Small intestine (tissue), 16 donors: ENCODE measurements at places on chromosomes 16 and 17. TPM values are rescaled to one million over a fixed set of nuclear protein-coding genes. Genes with fewer than 3 reads are reported as not detected.

DNA sequence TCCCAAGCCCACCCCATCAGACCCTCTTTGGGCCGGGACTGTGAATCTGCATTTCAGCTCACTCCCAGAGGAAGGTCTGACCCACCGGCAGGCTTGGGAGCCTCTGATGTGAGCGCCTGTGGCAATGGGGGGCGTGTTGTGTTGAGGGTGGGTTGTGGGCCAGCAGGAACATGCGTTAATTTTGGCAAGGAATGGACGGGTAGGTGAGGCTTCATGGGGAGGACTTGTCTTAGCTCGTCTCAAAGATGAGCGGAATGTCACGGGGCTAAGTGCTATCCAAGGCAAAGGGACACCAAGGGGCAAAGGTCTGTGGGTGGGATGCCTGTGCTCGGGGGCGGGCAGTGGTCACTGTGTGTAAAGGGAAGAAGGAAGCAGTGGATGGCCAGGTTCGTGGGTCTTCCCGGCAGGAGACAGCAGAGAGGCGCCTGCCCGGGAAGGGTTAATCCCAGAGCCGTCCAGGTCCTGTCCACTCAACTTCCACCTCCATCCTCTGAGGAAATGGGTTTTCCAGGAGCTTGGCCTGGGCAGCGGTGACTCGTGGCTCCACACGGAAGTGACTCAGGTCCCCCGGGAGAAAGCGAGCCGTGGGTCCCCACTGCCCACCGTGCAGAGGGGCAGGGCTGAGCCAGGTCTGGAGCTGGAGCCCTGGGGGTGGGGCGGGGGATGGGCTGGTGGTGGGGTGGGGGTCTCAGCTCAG lies 17.4 kb downstream of the ADGRG1 start:
- H3K27ac ChIP-seq = peak overlapping the region; percentile 11
- no peak for DNase-seq
- no peaks in the 10 kb centered on the region for H3K27me3 ChIP-seq
- no peaks in the 10 kb centered on the region for H3K4me1 ChIP-seq
- no peak overlapping the region for H3K4me3 ChIP-seq

DNA sequence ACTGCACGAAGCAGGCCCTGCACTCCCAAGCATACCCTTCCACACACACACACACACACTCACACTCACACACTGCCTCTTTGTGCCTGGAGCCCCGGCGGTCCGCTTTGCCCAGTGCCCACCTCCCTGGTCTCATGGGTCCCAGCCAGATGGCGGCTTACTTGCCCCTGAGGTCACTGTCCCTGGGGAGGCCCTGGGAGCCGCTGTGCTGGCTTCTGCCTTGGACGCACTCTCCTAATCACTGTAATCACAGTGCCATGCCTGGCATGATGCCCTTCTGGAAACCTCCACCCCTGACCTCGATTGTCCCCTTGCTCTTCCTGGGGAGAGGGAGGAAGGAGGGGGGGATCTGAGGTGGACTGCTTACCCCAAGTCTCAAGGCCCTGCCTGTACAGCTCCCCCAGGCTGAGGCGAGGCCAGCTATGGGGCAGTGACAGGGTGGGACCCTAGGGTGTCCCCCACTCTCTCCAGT lies 36.0 kb downstream of the ARHGAP23 start:
- peak overlapping the region; percentile 80 for H3K27ac ChIP-seq
- no peak overlapping the region for H3K4me3 ChIP-seq
- DNase-seq = no peak
- H3K36me3 ChIP-seq = no peaks in the 10 kb centered on the region

DNA sequence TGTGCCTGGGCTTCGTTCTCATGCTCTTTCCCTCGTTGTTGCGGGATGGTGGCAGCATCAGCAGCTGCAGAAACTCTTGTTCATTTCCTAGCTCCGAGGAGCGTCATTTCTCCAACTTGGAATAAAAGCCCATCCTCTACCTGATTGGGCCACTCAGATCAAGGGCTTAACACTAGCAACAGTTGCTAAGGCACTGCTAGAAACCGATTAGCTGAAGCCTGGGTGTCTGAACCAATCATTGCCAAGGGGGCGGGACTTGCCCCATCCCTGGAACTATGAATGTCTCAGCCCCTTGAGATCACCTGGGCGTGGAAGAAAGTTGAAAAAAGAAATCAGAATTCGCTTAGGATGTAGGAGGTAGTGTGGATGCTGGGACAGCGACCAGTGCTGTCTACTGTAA lies 145.3 kb downstream of the FOXL1 start:
- no peaks in the 10 kb centered on the region for H3K4me1 ChIP-seq
- no peak overlapping the region for H3K27ac ChIP-seq
- H3K36me3 ChIP-seq = no peaks in the 10 kb centered on the region
- DNase-seq = no peak

DNA sequence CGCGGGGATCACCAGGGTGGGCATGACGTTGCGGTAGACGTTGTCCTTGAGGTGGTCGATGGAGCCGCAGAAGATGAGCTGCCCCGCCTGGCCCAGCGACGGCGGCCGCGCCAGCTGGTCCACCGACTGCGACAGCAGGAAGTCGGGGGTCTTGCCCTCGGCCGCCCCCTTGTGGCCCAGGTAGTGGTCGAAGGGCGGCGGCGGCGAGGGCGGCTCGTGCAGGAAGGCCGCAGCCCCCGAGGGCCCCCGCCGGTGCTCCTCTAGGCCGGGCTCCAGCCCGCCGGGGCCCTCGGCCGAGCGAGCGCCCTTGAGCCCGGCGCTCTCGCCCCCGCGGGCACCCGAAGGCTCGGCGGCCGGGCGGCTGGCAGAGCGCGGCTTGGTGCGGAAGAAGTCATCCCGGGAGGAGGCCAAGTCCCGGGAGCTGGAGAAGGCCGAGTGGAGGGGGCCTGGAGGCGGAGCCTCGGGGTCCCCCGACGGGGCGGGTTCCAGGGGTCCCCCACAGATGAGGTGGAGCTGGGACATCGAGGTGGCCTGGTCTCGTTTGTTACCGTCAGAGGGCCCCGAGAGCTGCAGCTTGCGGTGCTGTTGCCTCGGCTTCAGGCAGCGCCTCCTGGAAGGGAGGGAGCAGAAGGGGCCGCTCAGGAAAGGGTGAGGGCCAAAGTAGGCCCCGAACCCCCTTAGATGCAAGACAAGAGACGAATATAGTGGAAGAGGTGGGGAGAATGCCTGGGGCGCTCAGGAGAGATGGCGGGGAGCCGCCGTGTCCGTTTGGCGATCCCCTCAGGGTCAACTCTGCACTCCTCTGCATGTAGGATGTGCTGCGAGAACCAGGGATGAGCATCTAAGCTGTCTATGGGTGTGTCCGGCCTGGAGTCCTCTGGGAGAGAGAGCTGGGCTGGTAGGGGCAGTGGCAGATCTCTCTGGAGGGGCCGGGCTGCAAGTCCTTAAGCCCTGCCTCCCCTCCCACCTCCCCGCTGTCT lies 8.8 kb downstream of the FAM171A2 start:
- no peaks in the 10 kb centered on the region for H3K4me1 ChIP-seq
- H3K27me3 ChIP-seq = no peaks in the 10 kb centered on the region
- peak; percentile 20 for DNase-seq

DNA sequence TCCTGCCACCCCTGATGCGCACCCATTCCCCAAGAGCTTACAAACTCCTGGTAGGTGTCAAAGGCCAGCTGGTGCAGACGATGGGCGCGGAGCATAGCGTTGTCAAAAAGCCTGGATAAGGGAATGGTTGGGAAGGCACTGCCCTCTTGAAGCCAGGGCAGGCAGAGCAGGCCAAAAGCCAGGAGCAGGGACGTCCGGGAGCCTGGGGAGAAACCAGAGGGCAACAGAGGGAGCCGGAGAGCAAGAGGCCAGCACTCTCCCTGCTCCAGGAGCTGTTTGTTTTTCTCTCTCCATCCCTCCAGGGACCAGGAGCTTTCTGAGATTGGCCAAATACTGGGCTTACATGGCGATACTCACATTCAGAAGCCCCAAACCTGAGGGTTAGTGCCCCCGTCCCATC lies 334 bp downstream of the GH1 start:
- DNase-seq = no peak
- H3K27ac ChIP-seq = no peak overlapping the region
- no peaks in the 10 kb centered on the region for H3K27me3 ChIP-seq
- no peaks in the 10 kb centered on the region for H3K36me3 ChIP-seq
- no peak overlapping the region for H3K4me3 ChIP-seq
- no peaks in the 10 kb centered on the region for H3K4me1 ChIP-seq

GRCh38 chr17:37693328-37693727 lies 50.1 kb upstream of the DDX52 start:
- no peak for DNase-seq
- H3K27ac ChIP-seq = no peak overlapping the region
- H3K4me1 ChIP-seq = peaks cover 38% of the 10 kb centered on the region
- H3K36me3 ChIP-seq = peaks cover 55% of the 10 kb centered on the region

DNA sequence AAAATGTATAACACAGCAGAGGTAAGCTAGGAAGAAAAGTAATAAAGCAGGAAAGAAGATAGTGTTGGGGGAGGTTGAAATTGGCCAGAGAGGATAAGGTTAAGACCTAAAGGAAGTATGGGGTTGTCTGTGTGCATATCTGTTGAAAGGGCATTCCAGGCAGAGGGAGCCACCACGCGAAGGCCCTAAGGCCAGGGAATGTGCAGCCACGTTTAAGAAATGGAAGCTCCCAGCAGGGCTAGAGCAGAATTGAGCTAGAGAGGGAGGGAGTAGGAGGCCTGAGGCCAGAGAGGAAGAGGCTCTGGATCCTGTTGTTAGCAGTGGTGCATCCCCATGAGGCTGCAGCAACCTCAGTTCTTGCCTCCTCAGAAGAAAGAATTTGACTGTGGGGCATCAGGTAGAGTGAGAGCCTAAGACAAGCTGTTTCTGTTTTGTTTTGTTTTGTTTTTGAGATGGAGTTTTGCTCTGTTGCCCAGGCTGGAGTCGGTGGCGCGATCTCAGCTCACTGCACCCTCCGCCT lies 59.0 kb upstream of the CACNG5 start:
- H3K4me1 ChIP-seq = no peaks in the 10 kb centered on the region
- H3K4me3 ChIP-seq = no peak overlapping the region
- H3K27ac ChIP-seq = no peak overlapping the region
- DNase-seq = no peak
- H3K27me3 ChIP-seq = no peaks in the 10 kb centered on the region

- no peaks in the 10 kb centered on the region for H3K27me3 ChIP-seq
- no peak for DNase-seq
- no peak overlapping the region for H3K27ac ChIP-seq
- peaks cover 4% of the 10 kb centered on the region for H3K4me1 ChIP-seq
Measured at GRCh38 chr17:18917506-18918032, 34.4 kb upstream of the SLC5A10 start.

- no peaks in the 10 kb centered on the region for H3K27me3 ChIP-seq
- H3K4me3 ChIP-seq = no peak overlapping the region
- H3K27ac ChIP-seq = no peak overlapping the region
- no peak for DNase-seq
- no peaks in the 10 kb centered on the region for H3K4me1 ChIP-seq
Measured at GRCh38 chr16:2437032-2437790, 8.0 kb downstream of the CCNF start.

GRCh38 chr16:56478281-56479049 lies 27.1 kb downstream of the OGFOD1 start:
- no peaks in the 10 kb centered on the region for H3K27me3 ChIP-seq
- no peak overlapping the region for H3K27ac ChIP-seq
- H3K4me3 ChIP-seq = no peak overlapping the region
- DNase-seq = no peak
- H3K4me1 ChIP-seq = no peaks in the 10 kb centered on the region

- no peaks in the 10 kb centered on the region for H3K4me1 ChIP-seq
- no peaks in the 10 kb centered on the region for H3K36me3 ChIP-seq
- no peak overlapping the region for H3K27ac ChIP-seq
- H3K4me3 ChIP-seq = no peak overlapping the region
- DNase-seq = no peak
Measured at GRCh38 chr17:66783656-66784381, 51.1 kb upstream of the CACNG5 start.

DNA sequence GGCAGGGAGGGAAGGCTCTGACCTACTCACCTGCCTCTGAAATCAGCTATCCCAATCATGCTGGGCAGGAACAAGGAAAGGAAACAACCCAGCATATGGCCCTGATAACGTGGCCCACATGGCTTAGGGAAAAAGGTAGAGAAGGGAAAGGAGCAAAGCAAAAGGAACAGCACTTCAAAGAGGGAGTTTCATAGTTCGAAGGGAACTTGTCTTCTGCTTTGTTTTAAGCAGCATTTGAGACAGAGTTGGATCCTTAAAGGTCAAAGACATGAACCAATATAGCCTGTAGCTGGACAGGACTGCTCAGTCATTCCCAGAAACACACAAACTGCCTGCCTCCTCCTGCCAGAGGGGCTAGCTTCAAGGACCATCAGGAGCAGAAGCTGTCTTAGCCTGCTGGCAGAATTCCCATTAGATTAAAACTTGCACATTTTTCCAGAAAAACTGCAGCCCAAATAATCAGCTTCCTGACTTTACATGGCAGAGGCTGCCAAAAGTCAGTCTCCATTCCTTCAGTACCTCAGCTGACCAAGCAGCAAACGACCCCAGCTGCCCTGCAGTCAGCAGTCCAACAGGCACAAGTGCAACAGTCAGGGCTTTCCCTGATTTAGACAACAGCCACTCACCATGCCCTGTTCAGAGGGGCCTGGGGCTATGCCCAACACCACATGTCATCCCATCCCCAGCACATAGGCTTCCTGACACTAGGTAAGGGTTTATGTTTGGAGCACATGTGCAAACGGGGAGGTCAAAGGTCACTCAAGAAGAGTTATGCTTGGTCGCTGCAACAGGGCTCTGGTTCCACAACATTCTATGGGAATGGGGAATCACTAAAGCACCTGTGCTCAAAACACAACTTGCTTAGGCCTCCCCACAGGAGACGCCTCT lies 32.5 kb downstream of the RANBP10 start:
- no peak overlapping the region for H3K27ac ChIP-seq
- DNase-seq = no peak
- H3K27me3 ChIP-seq = no peaks in the 10 kb centered on the region
- H3K4me3 ChIP-seq = no peak overlapping the region
- peaks cover 36% of the 10 kb centered on the region for H3K36me3 ChIP-seq
- H3K4me1 ChIP-seq = no peaks in the 10 kb centered on the region

- H3K27me3 ChIP-seq = no peaks in the 10 kb centered on the region
- no peak for DNase-seq
- no peak overlapping the region for H3K4me3 ChIP-seq
- H3K27ac ChIP-seq = no peak overlapping the region
- no peaks in the 10 kb centered on the region for H3K4me1 ChIP-seq
Measured at GRCh38 chr17:3208484-3208883, 1.0 kb downstream of the OR1A1 start.

- H3K4me3 ChIP-seq = no peak overlapping the region
- no peaks in the 10 kb centered on the region for H3K36me3 ChIP-seq
- no peaks in the 10 kb centered on the region for H3K27me3 ChIP-seq
Measured at GRCh38 chr17:9456330-9456729, 119.3 kb downstream of the STX8 start.

DNA sequence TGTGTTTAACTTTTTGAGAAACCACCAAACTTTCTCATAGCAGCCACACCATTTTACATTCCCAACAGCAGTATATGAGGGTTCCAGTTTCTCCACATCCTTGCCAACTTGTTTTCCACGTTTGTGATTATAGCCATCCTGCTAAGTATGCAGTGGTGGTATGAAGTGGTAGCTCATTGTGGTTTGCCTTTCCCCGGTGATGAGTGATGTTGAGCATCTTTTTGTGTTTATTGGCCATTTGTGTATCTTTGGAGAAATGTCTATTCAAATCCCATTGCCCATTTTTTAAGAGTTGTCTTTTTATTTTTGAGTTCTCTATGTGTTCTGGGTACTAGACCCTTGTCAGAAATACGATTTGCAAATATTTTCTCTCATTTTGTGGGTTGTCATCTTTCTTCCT lies 17.4 kb downstream of the SF3B3 start:
- no peak overlapping the region for H3K4me3 ChIP-seq
- no peaks in the 10 kb centered on the region for H3K4me1 ChIP-seq
- no peak for DNase-seq
- H3K27me3 ChIP-seq = no peaks in the 10 kb centered on the region

TMIGD1 gene
- polyA plus RNA-seq = 0.13 TPM

SCNN1B gene
- 5.1 TPM for polyA plus RNA-seq

CCL3 gene
- 1.8 TPM for polyA plus RNA-seq

LGALS9B gene
- not detected for polyA plus RNA-seq
